HT-29 (cell line): ENCODE measurements at places on chromosomes 5 and 9. TPM values are rescaled to one million over a fixed set of nuclear protein-coding genes. Genes with fewer than 3 reads are reported as not detected.

The TLE1 gene
- total RNA-seq = 79.0 and 82.1 TPM in 2 replicates

DNA sequence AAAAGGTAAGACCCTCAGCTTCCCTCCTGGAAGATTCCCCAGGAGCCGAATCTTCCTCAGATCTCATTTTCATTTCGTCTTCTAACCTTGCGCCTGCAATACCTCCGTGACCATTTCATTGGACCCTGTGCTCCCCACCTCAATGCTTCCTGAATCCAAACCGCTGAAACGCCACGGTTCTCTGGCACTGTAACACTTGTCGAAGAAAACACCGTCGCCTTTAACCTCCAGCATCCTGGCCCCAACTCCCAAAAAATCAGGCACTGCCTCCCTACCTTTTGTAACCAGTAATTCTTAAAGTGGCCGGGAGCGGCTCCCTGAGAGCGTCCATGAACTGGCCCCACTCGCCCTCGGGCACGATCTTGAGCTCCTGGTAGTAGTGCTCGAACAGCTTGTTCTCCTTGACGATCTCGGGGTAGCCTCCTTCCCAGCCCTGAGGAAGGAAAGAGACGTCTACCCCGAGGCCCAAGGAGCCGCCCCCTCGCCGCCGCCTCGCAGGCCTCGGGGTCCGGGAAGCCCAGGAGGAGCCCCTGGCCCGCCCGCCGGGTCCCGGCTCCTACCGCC is 438 bp downstream of the NSUN2 start:
- peak; percentile 64 for DNase-seq

DNA sequence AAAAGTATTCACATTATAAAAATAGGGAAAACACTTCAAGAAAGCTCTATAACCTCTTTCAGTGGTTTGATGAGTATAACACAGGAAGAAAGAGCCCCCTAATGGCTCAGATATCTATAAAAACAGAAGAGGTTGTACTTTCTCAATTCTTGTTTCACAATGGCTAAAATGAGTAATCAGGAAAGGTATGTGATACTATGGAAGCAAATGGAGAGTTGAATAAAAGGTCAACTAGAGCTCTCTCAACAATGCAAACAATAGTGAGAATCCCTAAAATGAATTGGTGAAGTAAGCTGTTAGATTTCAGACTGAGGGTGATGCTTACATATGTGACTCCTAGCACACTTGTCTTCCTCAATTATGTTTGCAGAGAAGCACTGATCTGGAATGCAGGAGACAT is 584.6 kb upstream of the CDH18 start:
- peak; percentile 23 for DNase-seq

DNA sequence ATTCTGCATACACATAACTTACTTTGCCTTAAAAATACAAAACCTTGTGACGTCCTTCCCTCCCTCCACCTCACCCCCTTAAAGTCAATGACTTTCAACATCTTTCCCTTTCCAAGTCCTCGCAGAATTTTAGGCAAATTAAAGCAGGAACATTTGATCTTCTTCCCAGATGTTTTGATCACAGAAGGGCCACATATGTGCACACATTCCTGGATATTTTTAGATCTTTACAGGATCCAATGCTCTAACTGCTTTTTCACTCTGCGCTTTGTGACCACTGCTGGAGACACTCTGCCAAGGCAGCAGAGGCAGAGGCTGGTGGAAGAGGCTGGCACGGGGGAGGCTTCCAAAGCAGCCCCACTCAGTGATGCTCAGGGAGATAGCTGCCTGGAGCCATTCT is 130.7 kb downstream of the SEC61B start:
- DNase-seq = no peak

- peak; percentile 1 for DNase-seq
Measured at GRCh38 chr5:1175801-1176472, 25.5 kb upstream of the SLC6A19 start.

DNA sequence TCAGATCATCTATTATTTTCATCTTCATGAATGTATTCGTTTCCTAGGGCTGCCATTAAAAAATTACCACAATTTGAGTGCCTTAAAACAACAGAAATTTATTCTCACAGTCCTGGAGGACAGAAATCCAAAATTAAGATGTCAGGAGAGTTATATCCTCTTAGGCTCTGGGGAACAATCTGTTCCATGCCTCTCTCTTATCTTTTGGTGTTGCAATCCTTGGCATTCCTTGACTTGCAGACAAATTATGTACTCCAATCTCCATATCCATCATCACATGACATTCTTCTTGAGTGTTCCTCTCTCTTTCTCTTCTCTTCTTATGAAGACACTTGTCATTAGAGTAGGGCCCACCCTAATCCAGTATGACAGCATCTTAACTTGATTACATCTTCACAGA is 339.4 kb downstream of the EFNA5 start:
- no peak for DNase-seq

The TMEM174 gene
- not detected in 2 replicates for total RNA-seq

The FAM78A gene
- 0.57 and 1.2 TPM in 2 replicates for total RNA-seq
